ENCODE measurements at places on chromosomes 16 and 17.

DNA sequence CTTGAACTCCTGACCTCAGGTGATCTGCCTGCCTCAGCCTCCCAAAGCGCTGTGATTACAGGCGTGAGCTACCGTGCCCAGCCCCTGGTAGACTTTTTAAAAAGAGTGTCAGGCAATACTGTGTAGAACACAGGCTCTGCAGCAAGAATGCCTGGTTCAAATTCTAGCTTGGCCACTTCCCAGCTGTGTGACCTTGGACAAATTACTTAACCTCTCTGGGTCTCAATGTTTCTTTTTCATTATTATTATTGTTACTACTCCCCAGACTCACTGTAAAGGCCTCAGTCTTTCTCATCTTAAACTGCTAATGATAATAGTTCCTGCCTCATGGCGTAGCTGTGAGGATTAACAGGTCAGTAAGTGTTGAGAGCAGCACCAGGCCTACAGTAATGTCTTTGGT lies 114.3 kb downstream of the LITAF start:
- DNase-seq = no peak

DNA sequence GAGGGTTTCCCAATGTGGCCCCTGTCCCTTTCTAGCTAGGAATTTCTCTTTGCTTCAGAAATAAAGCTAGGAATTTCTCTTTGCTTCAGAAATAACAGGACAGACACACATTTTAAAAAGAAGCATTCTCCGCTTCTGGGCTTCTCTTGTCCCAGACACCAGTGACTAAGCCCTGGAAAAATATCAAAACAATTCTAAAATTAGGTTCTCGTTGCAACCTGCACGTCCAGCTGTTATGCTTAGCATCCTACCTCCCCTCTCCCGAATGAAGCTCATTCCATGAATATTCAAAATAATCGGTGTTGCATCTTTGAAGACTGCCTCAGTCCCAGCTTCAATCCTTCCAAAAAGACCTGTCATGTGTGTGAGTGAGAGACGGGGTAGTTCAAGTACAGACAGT lies 45.6 kb upstream of the WSCD1 start:
- no peak for DNase-seq

GRCh38 chr16:70711211-70712031 lies 25.6 kb upstream of the MTSS2 start:
- DNase-seq = no peak

- no peak for DNase-seq
These were observed 8.2 kb upstream of the MPP2 start for GRCh38 chr17:43915559-43915958.

DNA sequence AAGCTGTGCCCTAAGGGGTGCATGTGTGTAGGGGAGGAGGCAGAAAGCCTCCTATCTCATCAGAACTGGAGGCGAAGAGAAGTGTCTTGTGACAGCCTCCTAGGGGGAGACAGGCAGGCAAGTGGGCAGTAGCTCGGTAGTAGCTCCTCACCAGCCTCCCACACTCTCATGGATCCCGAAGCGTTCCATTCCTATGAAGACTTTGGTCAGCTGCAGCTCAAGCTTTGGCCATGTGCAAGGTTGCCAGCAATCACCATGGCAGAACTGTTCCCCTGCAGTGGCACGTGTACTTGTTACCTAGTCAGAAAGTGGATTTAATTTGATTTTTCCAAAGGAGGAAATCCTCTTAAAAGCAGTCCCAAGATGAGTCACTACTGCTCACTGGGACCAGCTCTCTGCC lies 6.7 kb downstream of the MRPL58 start:
- no peak for DNase-seq

DNA sequence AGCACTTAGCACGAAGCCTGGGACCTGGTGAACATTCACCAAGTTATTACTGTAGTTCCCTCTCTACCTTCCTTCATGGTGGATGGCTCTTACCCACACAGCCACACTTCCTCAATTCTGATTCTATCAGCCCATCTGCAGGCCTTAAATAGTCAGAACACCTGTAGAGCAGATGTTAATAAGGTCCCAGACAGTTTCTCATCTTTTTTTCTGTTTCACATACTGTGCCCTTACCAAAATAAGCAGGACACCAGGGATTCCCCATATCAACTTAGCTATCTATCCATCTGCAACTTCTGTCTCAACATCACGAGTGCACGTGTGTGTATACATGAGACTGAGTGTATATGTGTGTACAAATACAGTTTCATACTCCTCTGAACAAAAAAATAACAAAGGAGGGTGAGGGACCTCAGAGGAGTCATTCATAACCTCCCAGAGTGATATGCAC lies 2.8 kb downstream of the RECQL5 start:
- DNase-seq = no peak

GRCh38 chr17:36743130-36743529 lies 141.7 kb downstream of the MRM1 start:
- no peak for DNase-seq

DNA sequence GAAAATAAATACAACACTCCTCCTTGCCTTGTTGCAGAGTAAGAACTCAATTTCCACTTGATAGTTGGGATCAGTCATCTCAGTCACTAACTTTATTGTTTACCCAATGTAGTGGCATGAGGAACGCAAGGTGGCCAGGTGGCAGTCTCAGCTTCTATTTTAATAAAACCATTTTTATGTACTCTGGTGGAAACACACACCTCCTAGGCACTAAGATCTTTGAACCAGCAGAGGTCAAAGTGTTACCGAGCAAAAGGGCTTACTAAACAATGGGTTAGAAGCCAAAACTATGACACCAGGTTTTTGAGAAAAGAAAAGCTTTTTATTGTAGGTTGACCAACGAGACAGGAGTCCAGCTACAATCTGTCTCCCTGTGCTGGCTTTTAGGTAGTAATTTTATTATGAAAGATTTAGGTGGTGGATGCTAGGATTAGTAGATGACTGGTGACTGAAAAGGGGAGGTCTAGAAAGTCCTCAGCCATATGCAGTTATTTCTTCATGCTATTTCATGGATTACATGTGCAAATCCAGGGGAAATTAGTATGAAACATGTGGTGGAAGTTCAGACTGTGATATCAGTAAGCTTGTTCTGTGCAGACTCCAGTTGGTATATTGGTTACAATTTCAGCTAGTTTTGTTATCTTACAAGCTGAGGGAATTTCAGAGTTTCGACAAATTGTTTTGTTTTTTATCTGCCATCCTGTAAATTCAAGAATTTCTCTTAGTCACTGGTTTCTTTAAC lies 122.3 kb downstream of the PCTP start:
- DNase-seq = no peak

- DNase-seq = no peak
These were observed 225.5 kb downstream of the LGALS9B start for GRCh38 chr17:20241855-20242254.

- peak; percentile 37 for DNase-seq
These were observed 6.2 kb downstream of the CORO6 start for GRCh38 chr17:29616300-29617048.

GRCh38 chr16:55728797-55729196 lies 73.0 kb downstream of the SLC6A2 start:
- no peak for DNase-seq

DNA sequence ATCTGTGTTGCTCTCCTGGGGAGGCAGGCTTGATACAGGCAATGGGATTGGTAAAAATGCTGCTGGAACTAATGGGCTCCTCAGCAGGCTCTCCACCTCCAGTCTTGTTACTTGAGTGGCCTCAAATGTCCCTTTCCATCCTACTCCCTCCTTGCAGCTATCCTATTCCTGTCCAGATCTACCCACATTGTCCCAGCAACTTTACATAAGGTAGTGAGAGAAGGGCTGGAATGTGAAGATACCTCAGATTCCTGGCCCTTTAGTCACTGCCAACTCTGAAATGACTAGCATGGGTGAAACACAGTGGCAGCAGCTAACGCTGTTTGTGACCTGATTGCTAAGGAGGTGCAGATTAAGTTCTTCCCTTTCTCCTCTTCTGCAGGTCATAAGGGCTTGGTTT lies 210.1 kb upstream of the HS3ST4 start:
- no peak for DNase-seq

DNA sequence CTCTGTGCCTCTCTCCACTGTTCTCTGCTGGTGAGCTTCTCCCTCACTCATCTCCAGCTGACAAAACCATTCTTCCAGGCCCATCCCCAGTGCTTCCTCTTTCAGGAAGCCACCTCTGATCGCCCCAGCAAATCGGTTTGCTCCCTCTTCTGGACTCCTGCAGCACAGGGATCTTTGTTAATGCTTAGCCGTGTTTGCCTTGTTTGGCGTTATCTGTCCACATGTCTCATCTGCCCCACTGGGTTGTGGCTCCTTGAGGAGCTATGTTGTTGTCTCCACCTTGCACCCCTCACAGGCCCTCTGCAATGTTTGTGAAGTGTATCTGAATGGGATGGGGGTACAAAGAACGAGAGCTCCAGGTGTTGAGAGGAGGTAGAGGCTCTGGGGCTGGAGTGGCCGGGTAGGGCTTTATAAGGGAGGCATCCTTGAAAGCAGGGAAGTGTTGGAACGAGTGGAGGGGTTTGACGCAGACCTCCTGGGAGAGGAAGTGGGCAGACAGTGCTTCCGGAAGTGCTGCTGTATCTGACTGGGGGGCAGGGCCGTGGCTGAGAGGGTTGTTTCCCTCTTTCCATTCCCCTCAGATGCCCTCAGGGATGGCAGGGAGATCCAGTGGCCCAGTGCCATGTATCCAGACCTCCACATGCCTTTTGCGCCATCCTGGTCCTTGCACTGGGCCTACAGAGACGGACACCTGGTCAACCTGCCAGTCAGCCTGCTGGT lies 27.8 kb downstream of the CASKIN2 start:
- peak; percentile 75 for DNase-seq

GRCh38 chr17:20217677-20218076 lies 208.5 kb downstream of the SPECC1 start:
- DNase-seq = no peak

GRCh38 chr16:87541147-87541871 lies 48.5 kb upstream of the ZCCHC14 start:
- DNase-seq = no peak

GRCh38 chr17:74392848-74393247 lies 25.5 kb downstream of the GPR142 start:
- no peak for DNase-seq

DNA sequence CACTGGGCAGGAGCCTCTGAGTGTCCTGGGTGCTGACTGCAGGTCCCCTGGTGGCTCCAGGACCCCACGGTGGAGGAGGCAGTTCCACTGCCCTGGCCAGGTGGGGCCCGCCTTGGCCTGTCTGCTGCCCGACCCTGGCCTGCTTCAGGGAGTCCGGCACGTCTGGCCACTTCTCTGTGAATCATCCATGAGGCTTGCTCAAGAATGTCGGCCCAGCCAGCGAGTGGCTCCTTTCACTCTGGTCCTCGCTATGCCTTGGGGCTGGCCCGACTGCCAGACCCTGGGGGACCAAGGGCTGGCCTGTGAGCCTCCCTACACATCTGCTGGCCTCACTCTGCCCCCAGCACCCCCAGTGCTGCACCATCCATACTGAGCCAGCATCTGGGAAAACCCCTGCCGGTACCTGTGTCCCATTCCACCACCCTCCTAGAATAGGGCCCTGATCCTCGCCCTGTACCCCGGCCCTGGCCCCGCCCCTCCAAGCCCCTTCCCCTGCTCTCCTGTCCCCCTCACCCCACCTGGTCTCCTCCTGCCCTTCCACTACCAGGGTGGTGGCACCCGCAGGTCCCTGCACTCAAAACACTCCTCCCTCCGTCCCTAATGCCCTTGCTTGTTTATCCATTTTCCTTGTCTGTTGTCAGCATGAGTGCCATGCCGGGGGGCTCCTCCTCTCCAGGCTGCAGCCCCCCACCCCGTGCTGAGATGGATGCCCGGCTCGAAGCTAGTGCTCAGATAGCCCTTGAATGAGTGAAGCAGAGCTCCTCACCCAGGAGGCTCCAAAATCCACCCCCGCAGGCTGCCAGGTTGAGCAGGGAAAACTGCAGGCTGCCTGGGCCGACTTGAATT lies 35.5 kb downstream of the ADCY7 start:
- peak; percentile 17 for DNase-seq

DNA sequence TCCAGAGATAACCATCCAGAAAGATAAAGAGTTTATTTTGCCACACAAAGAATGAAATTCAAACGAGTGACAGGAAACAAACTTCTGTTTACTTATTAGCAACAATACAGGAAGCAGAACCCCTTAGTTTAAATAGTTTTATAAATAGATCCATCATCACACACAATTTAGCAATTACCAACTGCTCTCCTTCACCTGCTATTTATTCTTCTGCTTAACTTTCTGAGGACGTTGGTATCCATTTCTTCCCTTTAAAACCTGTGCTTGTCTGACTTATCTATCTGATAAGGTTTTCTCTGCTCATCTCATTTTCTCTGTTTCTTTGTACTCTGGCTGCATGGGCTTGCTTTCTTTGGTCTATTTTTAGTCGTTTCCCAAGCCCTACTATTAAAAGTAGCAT lies 4.3 kb upstream of the ADAMTS18 start:
- DNase-seq = no peak

- no peak for DNase-seq
These were observed 8.5 kb downstream of the CMTM4 start for GRCh38 chr16:66687906-66688625.

DNA sequence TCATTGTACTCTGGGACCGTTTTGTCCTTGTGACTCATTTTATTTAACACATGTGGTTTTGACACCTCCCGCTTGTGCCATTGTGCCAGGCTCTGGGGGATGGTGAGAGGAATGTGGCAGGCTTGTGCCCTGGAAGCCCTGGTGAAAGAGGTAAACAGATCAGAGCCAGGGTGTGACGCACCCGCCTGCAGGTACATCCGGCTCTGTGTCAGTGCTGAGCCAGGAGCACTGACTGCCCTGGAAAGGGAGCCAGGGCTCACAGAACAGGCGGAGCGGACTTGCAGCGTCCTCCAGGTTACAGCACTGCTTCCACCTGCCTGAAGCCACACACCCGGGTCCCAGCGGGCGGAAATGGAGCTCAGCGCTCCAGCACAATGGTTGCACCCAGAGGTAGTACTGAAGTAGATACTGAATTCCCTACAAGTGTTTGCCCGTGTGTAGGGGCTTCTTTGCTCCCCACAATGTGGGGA lies 30.6 kb downstream of the CDRT15 start:
- peak; percentile 77 for DNase-seq

DNA sequence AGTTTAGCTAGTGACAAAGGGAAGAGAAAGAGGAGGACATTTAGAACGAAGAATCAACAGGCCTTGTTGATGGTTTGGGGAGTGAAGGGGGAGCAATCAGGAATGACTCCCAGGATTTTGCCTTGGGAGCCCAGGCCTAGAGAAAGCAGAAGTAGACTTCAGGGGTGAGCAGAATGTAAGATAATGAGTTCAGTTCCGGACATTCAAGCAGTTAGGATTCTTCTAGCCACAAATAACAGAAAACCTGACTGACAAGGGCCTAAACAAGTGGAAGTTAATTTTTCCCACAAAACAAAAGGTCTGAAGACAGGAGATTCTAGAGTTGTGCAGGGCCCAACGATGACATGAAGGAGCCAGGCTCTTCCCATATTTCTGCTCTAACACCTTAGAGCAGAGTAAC lies 45.9 kb downstream of the SKAP1 start:
- DNase-seq = no peak
